Stimulated activated CD4-positive, alpha-beta T cell treated with anti-CD3 and anti-CD28 coated beads, Interleukin-4, amount 100 ng/mL, for 4 hours (primary cell): ENCODE measurements at places on chromosomes 12 and 14.

GRCh38 chr14:89327771-89328212 is 89.2 kb downstream of the FOXN3 start:
- DNase-seq = no peak

DNA sequence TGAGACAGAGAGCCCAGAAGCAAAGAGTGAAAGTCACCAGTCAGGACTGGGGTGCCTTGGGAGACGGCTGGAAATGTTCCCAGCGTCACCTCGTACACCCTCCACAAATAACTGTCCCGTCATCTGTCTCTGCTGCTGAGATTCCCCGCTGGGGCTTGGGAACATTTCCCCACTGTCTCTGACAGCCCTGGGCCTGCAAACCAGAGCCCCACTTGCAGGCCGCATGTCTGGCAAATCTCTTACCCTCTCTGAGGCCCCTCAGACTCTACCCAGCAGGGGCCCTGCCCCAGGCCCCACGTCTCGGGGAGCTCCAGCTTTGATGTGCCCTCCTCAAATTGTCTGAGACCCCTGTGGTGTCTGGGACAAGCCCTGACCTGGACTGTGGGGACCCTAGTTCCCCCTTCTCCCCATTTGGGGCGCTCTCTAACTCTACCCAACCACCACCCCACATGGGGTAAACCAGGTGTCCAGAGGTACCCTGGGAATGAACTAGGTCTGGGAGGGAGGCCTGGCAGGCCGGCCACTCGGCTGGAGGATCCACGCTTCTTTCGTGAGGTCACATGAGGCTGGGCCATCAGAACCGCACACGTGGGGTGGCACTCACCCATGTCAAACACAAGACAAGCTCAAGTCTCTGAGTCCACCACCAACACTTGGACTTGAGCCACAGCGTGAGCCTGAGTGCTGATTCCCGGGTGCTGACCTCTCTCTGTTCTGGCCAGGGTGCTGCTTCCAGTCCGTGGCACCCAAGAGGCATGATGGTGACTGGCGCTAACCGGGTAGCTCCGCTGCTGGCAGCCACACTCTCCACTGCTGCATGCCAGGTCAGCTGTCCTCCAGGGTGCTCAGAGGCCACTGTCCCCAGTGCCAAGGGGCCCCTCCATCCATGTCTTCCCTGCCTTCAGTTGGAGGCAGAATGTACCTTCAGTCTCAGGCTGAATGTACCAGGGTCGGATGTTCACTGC is 59.8 kb downstream of the DIO3 start:
- DNase-seq = no peak

DNA sequence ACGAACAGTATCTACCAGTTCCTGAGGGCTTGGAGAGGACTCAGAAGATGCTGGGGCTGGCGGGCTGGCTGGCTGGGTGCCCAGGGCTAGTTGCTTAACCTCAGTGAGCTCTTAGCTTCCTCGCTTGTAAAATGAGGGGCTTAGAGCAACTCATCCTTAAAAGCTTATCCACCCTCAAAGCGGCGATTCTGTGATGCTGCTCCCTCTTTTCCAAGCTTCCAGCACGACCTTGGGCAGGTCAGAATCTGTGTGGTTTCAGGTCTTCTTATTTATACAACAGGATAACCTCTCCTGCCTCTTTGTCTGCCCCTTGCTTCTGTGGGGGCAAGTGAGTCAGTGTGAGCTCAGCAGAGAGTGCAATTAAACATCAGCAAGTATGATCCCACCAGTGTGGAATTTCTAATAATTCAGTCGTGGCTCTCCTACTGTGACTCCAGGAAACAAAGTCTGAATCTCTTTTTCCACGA is 281.8 kb downstream of the KSR2 start:
- DNase-seq = no peak

DNA sequence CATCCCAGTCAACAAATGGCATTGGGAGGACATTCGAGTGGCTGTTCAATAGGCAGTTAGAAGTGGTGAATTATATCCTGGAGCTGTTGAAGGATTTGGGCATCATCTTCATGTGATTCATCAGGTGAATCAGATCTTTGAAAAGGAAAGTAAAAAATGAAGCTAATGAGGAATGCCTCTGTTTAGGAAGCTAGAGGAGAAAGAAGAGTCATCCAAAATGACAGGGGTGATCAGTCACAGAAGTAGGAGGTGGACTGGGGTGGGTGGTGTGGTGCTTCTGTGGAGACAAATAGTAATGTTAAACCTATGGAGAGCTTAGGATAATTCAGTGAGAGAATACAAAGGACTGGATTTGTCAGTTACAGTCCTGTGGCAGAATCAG is 32.7 kb downstream of the DIP2B start:
- DNase-seq = no peak

DNA sequence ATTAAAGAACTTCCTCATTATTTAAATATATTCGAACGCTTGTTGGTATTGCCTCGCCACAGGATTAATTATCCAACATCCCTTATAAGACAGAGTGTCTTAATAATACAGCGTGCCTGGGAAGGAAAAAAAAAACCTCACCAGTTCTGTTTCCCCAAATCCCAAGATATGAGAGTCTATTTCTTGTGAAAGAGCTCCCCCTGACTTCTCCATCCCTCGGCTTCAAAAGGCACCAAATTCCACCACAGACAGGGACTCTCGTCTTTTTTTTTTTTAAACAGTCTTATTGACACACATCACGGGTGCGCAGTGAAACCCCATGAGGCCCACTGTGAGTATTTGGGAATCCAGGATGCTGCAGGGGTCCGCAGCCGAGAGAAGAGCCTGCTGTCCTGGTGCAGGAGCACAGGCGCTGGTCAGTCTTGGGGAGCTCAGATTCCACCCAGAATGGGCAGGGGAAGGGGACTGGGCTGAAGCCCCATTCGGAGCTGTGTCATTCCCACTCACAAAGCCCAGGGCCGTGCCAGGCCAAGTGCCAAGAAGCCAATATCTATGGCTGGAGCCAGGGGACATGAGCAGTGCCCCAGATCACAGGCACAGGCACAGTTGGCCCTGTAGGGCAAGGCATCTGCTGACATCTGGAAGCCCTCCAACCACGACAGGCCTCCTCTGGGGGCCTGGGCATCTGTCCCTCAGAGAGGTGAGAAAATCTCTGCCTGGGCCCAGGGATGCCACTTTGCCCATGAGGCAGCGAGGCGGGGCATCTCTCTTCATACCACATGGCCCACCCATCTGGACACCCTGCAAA is 71.9 kb downstream of the BCL11B start:
- DNase-seq = no peak

GRCh38 chr12:5376591-5377207 is 55.2 kb upstream of the NTF3 start:
- DNase-seq = no peak

DNA sequence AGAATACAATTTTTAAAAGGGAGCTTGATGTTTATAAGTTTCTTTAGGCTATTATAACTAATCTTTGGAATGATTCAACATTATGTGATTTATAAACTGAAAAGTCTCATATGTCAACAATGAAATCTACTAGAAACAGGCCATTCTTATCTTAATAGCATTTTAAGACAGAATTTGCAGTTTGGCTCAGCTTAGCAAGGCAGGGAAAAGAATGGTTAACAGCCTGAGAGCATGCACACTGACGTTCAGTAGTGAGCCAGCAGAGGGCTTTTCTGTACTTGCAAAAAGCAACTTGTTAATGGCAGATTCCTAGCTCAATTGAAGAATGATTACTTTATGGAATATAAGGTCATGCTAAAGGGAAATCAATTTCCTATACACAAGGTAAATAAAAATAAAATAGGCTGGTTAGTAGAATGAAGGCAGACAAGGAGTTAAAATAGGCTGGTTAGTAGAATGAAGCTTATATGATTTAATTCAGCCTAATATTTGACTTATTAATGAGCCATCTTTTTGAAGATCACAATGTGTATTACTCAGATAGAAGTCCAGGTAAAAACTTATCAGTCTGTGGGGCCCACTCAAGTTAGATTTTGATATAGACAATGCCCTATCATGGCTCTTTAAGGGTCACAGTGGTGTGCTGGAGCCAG is 95.9 kb downstream of the OTOGL start:
- DNase-seq = no peak

- DNase-seq = no peak
These were observed 14.6 kb downstream of the CAPS2 start for GRCh38 chr12:75315518-75315917.

GRCh38 chr14:53113989-53114388 is 39.1 kb downstream of the DDHD1 start:
- no peak for DNase-seq

DNA sequence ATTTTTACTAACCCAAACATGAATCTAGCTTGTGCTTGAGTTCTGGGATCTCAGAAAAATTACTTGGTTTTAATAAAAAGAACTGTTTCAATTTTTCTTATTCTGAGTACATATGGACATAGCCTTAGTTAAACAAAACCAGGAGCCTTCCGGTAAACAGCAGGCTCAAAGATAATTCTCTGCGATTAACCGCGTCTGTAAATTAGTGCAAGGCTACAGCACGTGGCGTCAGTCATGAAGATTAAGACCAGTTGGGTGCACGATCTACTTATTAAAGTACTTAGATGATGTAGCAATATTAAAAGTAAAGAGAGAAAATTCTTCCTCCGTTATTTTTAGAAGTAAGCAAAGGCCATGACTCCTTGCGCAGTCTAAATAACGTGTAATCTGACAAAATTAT is 700 bp downstream of the KCNJ8 start:
- no peak for DNase-seq

DNA sequence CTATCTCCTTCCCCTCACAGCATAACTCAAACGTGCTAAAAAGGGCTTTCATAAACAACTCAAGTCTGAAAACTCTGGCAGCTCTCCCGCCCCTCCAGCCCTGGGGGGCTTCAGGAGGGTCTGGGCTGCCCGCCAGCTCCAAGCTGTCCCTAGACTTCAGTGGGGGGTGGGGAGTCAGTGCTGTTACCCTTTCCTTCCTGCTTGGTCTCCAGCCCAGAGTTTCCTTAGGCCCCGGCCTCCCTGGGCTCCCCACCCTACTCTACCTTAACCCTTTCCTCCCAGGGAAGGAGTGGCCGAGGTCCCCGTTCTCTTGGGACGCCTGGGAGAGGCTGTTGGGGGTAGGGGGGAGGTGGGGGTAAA is 530 bp upstream of the NYNRIN start:
- DNase-seq = no peak

DNA sequence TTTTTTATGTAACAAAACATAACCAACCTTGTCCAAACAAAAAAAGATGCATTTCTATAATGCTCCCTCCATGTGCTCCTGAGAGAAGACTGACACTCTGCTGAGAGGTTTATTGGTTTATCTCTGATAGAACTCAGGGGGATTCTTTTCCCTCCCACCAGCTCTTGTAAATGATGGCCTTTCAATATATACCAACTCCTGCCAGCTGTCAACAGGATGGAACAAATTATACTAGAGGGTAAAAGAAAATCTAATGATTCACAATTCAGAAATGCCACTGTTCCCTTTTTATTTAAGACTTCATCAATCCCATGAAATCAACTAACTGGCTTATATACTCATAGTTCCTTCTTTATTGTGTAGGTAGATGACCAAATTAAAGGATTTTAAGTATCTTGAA is 25.4 kb downstream of the PSMC1 start:
- DNase-seq = no peak

- DNase-seq = no peak
These were observed 62.5 kb downstream of the TPH2 start for GRCh38 chr12:72000969-72001648.

DNA sequence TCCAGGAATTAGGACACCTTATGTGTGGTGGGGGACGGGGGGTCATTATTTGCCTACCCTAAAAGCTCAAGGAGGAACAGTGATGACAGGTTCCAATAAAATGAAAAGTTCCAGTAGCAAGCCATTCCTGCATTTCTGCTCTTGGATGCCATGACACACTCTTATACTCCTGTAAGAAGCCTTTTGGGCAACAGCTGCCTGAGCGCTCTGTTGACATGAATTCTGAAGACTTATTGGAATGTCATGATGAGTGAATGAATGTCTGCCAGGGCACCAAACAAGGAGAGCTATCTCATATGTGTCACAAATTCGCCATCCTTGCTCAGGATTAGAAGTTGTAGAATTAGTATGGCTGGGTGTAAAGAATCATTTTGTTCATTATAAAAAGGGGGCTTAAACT is 36.3 kb downstream of the PTGER2 start:
- no peak for DNase-seq
